ENCODE measurements at places on chromosomes 5 and 9.

DNA sequence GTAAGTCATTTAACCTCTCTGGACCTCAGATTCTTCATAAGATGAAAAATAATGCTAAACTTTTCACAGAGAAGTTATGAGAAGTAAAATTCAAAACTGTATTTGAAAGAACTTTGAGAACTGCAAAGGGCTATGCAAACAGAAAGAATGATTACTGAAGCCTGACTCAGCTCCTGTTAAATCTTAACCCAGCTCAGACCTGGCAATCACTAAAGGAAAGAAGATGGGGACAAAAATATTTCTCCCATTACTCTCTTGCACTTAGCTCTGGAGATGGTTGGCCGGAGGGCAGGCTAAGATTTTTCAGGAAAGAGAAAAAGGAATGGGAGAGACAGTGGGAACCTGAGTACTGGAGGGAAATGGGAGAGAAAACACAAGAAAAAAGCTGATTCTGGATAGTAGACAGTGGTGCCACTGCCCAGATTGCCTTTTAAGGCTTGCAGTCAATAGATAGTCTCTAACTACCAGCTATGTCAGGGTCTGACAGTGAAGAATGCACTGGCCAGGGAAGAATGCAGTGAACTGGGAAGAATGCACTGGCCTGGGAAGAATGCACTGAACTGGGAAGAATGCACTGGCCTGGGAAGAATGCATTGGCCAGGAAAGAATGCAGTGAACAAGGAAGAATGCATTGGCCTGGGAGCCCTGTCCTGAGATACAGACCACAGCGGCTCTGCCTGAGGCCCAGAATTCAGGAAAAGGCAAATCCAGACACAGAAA, 25.2 kb upstream of the CEMIP2 start:
- DNase-seq, result no peak

- no peak for DNase-seq
These were observed 46.2 kb downstream of the SKIC3 start for GRCh38 chr5:95508550-95508949.

GRCh38 chr5:6820851-6821479, 107.7 kb downstream of the TENT4A start:
- no peak for DNase-seq

DNA sequence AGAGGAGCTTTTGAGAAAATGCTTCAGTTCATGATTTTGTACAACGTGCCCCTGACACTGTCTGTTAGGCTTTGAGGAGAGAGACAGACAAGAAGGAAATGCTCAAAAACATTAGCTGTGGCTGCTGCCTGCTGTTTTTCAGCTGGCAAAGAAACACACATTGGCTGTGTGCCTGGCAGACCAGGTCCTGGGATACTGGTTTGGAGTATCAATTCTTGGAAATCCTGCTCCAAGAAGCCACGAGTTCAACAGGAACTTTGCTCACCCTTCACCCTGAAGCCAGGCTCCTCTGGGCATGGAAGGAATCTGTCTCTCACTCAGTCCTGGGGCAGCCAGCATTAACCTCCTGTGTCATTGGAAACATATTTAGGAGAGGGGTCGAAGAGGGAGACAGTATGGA, 245.5 kb downstream of the AUH start:
- no peak for DNase-seq

DNA sequence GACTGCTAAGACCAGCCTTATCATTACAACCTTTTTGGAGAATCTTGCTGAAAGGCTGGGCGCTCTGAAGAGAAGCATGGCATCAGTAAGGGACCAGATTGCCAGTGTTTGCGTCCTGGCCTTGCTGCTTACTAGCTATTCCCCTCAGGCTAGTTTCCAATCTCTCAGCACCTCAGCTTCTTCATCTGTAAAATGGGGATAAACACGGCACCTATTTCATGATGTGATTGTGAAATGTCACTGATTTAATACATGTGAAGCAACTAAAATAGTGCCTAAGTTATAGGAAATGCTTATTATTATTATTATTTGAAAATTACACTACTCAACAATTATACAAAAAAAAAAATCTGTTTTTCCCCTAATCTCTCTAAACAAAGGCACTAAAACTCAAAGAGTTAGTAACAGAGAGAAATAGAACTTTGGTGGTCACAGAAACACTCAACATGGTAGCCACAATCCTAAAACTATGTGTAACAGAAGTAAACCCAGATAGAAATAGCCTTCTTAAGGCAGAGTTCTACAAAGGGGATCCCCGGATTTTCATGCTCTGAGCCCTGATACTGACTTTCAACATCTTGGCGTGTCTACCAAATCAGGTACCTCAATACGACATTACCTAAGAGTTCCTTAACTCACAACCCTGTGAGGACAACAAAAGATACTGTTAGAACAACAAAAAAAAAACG, 62.0 kb downstream of the ENC1 start:
- no peak for DNase-seq

GRCh38 chr9:76868897-76869296, 37.0 kb downstream of the PRUNE2 start:
- DNase-seq, result no peak
